ENCODE measurements at places on chromosomes 2 and 18. TPM values are rescaled to one million over a fixed set of nuclear protein-coding genes. Genes with fewer than 3 reads are reported as not detected.
A peak's percentile ranks its signal among the peaks of the same experiment; 100 is the strongest.

FIGLA gene
- not detected for total RNA-seq

IGFBP5 gene
- 1,280 TPM for total RNA-seq

LHCGR gene
- not detected for total RNA-seq

BCL11A gene
- total RNA-seq, result 0.11 TPM

LAMA1 gene
- total RNA-seq, result not detected

EPB41L3 gene
- 90.9 TPM for total RNA-seq

PELI1 gene
- 140 TPM for total RNA-seq

RIF1 gene
- total RNA-seq, result 10.7 TPM

DLGAP1 gene
- total RNA-seq, result 2.0 TPM

DNA sequence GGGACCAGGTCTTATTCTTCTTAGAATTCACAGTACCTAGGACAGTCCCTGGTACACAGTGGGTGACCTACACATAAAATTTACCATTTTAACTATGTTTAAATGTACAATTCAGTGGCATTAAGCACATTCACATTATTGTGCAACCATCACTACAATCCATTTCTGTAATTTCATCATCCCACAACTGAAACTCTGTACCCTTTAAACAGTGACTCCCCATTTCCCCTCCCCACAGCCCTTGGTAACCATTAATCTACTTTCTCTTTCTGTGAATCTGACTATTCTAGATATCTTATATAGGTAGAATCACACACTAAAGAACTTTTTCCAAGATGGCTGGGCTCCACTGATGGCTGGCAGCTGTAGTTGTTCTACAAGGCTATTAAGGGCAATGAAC, 41.6 kb downstream of the GFPT1 start:
- no peak for DNase-seq

DNA sequence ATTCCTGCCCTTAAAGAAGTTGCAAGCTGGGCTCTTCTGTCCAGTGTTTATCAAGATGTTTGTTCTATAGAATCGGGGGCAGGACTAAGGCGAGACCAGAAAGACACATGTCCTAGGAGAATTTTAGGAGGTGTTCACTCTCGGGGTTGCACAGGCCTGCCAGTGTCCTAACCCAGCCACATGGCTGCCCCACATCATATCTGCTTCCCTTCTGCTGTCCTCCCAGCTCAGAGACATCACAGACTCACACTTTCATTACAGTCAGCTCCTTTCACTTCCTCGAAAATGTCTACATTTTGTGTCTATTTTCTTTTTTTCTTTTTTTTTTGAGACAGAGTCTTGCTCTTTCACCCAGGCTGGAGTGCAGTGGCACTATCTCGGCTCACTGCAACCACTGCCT, 10.7 kb upstream of the MRO start:
- no peak for DNase-seq

DNA sequence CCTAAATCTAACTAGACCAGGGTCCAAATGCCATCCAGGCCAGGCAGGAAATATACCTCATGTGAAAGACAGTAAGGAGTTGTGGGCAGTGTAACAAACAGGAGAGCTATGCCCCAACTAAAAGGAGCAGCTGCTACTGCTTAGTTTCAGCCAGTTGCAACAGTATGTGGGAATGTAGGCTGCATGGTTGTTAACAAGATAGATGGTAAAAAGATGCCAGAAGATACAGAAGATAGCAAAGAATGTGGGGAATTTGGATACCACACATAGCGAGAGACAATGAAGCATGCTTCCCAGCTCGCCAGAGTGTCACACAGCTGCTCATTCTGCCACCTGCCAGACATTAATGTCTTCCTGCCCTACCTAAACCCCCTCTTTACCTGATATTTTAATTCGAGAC, 39.4 kb upstream of the CYBRD1 start:
- DNase-seq, result no peak

GRCh38 chr2:203583084-203583695, 48.1 kb upstream of the RAPH1 start:
- DNase-seq, result no peak

DNA sequence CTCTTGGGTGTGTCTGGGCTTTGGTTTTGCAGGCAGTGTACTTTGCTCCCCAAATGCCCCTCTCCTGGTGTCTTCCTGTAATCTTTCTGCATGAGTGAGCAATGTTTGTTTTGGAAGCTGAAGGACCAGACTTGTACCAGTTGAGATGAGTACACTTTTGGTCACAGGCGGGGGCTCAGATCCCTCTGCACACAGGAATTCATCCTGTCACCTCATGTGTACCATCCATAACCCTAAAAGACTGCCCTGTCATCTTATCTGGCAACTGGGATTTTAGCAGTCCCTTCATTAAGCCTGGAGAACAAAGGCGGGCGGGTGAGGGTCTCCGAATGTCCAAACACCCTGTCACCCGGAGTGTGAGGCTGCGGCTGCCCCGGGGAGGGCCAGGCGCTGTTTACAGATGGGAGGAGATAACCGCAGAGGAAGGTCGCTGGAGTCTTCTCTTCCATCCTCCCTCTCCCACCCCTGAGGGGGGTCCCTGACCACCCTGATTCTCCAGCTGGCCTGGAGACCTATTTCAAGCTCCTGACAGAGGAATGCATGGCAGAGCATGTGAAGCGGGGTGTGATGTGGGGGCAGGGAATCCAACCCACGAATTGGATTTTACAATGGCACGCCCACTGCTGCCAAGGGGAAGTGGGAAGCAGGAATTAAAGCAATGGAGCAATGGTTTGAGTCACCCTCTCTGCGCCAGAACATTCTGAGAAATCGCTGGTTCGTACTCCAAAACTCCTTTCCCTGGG, 158.2 kb upstream of the MYCN start:
- DNase-seq, result no peak

- DNase-seq, result no peak
Observed at GRCh38 chr2:31060397-31060796, 77.8 kb downstream of the GALNT14 start.

- DNase-seq, result no peak
Observed at GRCh38 chr2:66058675-66059074, 376.2 kb upstream of the MEIS1 start.

GRCh38 chr2:177721818-177722567, 329.4 kb downstream of the AGPS start:
- no peak for DNase-seq

- peak; percentile 25 for DNase-seq
Observed at GRCh38 chr2:240624950-240625621, at the start of gene GPR35. TSS of gene GPR35 (plus strand) at chr2:240625480. CDS start at chr2:240629953, 4,473 bp downstream.

- DNase-seq, result no peak
Observed at GRCh38 chr2:12448846-12449505, 267.8 kb upstream of the TRIB2 start.

DNA sequence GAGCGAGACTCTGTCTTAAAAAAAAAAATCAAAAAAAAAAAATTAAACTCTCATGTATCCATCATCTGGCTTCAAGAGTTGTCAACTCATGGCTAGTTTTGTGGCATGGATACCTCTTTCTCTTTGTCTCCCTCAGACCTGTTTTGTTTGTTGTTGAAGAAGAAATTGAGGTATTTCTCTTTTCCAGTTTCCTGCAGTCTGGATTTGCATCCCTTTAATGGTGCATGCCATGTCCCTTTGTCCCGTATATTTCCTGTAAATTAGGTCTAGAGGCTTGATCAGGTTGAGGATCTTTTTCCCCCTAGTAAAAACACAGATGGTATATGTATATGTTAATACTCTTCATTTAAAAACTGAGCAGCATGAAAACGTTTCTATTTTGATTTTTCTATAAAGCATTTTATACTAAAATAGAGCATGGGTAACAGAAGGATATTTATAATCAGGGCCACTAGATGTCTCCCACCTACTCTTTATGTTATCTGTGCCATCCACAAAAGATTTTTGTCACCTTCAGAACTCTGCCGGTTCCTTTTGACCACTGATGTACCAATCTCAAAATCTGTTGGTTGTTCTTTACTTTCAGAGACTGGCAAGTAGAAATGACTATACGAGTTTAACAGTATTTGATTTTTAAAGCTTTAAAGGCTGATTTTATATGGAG, 80.1 kb downstream of the GALNT1 start:
- no peak for DNase-seq

DNA sequence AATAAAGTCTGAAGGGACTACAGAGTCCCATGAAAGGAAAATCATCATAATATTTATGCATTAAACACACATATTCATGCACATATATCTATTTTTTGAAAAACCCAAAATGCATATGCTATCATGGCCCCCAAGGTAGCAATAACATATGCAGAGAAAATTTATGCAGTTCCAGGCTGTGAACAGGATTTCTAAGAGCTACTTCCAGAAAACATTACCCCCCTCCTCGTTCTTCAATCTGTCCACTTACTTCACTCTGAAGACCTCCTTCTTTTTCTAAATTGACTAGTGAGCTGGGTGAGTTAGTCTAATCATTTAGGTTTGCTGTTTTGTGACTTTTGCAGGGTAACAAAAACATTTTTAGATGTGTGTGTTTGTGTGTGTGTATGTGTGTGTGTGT, 376.4 kb upstream of the ZEB2 start:
- DNase-seq, result no peak

DNA sequence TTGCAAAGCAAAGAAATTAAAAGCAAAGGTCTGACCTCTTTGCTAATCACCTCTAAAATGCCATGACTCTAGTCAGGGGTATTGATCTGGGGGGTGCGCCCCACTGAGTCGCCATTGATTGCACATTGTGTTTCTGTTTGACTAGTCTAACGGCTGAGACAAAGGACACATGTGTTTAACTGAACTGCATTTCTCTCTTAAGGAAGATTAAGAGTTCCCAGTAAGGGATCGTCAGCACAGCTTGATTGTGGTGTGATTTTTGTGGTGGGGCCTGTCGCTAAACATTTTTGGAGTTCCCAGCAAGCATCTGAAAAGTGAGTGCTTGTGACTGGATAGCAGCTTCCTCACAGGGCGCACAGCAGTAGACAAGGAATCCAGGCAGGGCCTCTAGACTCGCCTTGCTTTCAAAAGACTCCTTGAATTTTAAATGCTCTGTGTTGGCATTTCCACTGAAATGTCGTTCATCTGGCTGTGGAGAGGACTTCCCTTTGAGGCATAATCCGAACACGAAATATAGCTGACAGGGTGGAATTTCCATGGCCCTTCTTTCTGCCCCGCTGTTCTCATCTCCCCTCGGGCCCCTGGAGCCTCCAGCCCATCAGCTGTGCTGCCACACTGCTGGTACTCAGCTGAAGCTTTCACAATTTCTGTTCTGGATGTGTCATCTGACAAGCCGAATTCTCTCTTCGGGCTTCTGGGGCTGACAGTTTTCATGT, 126.3 kb downstream of the FAM168B start:
- no peak for DNase-seq

DNA sequence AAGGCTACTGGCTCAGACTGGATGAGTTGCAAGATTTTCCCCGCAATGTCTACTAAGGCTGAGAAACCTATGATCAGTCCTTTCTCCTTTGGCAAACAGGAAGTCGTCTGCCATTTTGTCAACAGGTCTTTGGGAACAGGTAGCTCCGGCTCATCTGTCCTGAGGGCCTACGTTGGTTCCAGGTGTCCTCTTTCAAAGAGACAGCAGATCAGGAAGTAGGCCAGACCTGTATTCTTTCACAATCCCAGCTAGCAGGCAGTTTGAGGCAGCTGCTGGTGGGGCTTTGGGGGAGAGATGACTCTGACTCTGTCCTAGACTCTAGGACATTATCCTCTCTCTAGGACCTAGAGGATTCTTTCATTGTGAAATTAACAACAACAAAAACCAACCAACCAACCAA, 98.6 kb downstream of the ACTR2 start:
- DNase-seq, result no peak

DNA sequence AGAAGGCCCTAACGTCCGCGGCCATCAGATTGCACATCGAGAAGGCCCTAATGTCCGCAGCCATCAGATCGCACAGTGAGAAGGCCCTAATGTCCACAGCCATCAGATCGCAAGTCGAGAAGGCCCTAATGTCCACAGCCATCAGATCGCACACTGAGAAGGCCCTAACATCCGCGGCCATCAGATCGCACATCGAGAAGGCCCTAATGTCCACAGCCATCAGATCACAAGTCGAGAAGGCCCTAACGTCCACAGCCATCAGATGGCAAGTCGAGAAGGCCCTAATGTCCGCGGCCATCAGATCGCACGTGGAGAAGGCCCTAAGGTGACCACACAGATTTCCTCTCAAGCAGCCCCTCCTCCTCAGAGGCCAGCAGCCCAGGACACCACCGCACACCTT, 193.2 kb upstream of the PXDN start:
- no peak for DNase-seq

DNA sequence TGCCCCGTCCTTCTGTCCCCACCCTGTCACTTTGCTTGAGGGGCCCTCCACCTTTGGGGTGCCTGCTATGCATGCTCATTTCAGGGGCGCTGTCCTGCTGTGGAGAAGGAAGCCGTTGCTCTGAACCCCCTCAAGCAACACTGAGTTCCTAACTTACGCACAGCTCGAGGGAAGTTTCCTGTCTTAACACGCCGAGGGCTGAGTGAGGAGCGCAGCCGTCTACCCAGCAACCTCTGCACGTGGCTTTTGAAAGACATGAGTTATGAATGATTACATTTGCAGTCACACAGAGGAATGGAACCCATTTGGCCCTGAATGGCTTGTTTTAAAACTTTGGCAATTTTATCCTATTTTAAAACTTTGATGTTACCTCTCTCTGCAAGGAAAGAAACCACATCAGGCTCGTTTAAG, 14.0 kb downstream of the RAMP1 start:
- DNase-seq, result peak; percentile 62

- no peak for DNase-seq
Observed at GRCh38 chr2:80302314-80303005, 2.1 kb downstream of the LRRTM1 start.

- DNase-seq, result no peak
Observed at GRCh38 chr18:6797171-6797570, 67.7 kb downstream of the ARHGAP28 start.

DNA sequence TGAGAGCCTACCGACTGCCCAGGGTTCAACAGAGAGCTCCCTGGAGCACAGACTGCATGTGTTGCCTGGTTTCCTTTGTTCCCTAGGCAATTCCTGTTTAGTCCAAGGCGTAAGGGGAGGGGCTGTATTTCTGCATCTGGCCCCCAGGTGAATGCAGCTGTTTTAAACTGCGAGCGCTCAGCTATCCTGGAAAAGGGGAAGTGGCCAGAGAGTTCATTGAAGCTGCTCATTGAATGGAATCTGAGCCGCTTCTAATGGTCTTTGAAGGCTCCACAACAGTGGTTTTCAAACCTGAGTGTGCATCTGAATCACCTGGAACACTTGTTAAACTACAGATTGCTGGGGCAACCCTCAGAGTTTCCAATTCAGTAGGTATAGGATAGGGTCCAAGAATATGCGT, 18.1 kb downstream of the MAPK4 start:
- no peak for DNase-seq

DNA sequence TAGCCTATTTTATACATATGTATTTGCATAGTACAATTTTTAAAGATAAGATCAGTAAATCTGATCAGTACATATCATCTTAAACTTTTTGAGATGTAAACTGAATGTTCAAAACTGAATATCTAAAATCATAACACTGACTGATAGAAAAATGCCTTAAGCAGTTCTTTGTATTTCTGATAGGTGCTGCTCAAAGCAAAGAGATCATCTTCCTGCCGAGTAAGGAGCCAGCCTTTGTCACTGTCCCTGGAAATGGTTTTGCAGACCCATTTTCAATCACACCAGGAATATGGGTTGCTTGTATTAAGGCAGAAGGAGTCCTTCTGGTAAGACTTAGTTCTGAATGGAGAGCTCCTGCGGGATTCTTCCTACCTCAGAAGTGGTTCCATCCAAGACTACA, 135.0 kb downstream of the LAMA3 start:
- DNase-seq, result no peak

GRCh38 chr2:11983870-11984269, 237.4 kb downstream of the LPIN1 start:
- no peak for DNase-seq

GRCh38 chr18:23838233-23838632, 149.0 kb downstream of the LAMA3 start:
- no peak for DNase-seq

Measured in ascending aorta (tissue), 2 donors.